ENCODE measurements at places on chromosomes 11 and 22.

- DNase-seq: no peak
These were observed 186.1 kb downstream of the ARHGAP42 start for GRCh38 chr11:100872951-100873740.

- no peak for DNase-seq
These were observed 8.1 kb upstream of the RNF185 start for GRCh38 chr22:31151872-31152271.

- DNase-seq: no peak
These were observed 42.9 kb upstream of the AKIP1 start for GRCh38 chr11:8867931-8868631.

GRCh38 chr22:21936151-21936775 lies 16.4 kb downstream of the PPM1F start:
- no peak for DNase-seq

GRCh38 chr11:35305670-35306382 lies 113.5 kb downstream of the SLC1A2 start:
- no peak for DNase-seq

- DNase-seq: no peak
These were observed 5.3 kb downstream of the YAP1 start for GRCh38 chr11:102115557-102115956.

DNA sequence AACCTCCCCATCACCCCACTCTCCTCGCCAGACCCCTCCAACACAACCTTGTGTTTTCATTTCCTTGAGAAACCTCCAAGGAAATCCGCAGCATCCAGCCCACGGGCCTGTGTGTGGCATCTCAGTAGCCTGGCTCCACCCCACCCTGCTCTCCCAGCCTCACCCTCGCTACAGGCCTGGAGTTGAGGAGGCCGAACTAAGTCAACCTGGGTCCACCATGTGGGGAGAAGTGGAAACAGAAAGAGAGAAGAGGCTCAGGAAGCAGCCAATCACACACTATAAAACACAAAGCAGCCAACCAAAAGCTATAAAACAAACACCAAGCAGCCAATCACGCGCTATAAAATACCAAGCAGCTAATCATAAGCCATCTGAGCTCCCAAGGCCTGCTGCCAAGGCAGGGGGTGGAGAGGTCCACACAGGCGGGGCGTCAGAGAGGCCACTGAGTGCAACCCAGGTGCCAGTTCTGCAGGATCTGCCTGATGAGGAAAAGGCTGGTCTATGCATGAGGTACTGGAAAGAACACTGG lies 72.0 kb downstream of the MICAL3 start:
- DNase-seq: no peak

DNA sequence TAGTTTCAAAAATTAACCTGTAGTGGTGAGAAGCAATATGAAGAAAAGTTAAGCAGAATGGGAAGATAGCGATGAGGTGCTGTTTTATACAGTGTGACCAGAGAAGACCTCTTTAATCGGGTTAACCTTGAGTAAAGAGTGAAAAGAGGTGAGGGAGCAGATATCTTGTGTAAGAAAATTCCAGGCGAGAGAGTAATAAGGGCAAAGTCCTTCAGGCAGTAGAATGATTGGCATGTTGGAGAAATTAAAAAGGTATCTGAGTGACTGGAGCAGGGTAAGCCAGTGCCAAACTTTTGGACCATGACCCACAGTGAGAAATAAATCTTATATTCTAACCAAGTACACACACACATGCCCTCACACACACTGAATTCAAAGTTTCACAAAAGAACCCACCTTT lies 374.7 kb upstream of the LARGE1 start:
- DNase-seq: no peak
